ENCODE measurements at places on chromosomes 5 and 9.

- H3K4me1 ChIP-seq = peaks cover 46% of the 10 kb centered on the region
- DNase-seq = no peak
- H3K27ac ChIP-seq = no peak overlapping the region
Observed at GRCh38 chr9:128895556-128895955, 13.6 kb downstream of the LRRC8A start.

GRCh38 chr5:135376961-135377624 lies 21.9 kb downstream of the MACROH2A1 start:
- H3K27ac ChIP-seq = no peak overlapping the region
- H3K4me3 ChIP-seq = no peak overlapping the region
- peak; percentile 65 for DNase-seq
- no peaks in the 10 kb centered on the region for H3K27me3 ChIP-seq
- H3K4me1 ChIP-seq = peaks cover 7% of the 10 kb centered on the region

- H3K27me3 ChIP-seq = no peaks in the 10 kb centered on the region
- H3K36me3 ChIP-seq = no peaks in the 10 kb centered on the region
- no peak overlapping the region for H3K4me3 ChIP-seq
- no peaks in the 10 kb centered on the region for H3K4me1 ChIP-seq
- no peak overlapping the region for H3K27ac ChIP-seq
Observed at GRCh38 chr5:118506217-118506852, 482.0 kb downstream of the DTWD2 start.

- H3K4me1 ChIP-seq = no peaks in the 10 kb centered on the region
- H3K4me3 ChIP-seq = no peak overlapping the region
- H3K36me3 ChIP-seq = no peaks in the 10 kb centered on the region
- no peak overlapping the region for H3K27ac ChIP-seq
- H3K27me3 ChIP-seq = no peaks in the 10 kb centered on the region
Observed at GRCh38 chr5:71839096-71839884, 120.2 kb downstream of the CARTPT start.

DNA sequence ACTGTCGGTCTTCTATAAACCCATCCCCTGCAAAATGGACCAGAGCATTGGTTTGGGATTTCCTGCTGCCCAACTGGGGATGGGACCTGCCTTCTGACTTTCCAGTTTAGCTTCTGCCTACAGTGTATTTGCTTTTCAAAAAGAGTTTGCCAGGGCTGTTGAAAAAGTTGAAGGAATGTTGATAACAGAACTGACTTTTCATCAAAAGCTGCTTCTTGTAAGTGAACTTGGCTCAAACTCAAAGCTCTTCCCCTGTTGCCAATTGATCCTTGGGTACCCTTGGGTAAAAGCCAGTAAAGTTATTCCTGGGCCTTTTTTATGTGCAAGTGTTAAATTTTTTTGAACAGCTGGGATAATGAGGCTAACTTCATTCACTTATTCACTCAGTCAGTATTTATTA lies 142.9 kb upstream of the SLC30A5 start:
- H3K27me3 ChIP-seq = no peaks in the 10 kb centered on the region
- H3K4me1 ChIP-seq = no peaks in the 10 kb centered on the region
- H3K36me3 ChIP-seq = no peaks in the 10 kb centered on the region
- DNase-seq = no peak
- H3K27ac ChIP-seq = no peak overlapping the region

DNA sequence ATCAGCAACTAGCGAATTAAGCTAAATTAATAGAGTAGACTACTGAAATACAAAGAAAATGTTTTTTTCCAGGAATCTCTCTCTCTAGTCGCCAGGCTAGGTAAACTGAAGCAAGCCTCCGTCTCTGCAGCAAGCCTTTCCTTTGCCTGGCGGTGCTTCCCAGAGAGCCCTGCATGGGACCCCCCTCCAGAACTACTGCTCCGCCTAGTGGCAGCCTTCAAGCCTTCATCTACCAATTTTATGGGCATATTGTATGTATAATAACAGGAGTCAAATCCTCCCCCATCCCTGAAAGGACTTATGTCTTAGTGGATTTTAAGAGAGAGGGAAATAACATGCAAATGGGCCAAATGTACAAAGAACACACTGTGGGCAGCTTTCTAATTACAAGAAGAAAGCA lies 241.9 kb downstream of the SAXO1 start:
- H3K36me3 ChIP-seq = no peaks in the 10 kb centered on the region
- H3K27me3 ChIP-seq = no peaks in the 10 kb centered on the region
- no peak overlapping the region for H3K4me3 ChIP-seq
- no peak overlapping the region for H3K27ac ChIP-seq

DNA sequence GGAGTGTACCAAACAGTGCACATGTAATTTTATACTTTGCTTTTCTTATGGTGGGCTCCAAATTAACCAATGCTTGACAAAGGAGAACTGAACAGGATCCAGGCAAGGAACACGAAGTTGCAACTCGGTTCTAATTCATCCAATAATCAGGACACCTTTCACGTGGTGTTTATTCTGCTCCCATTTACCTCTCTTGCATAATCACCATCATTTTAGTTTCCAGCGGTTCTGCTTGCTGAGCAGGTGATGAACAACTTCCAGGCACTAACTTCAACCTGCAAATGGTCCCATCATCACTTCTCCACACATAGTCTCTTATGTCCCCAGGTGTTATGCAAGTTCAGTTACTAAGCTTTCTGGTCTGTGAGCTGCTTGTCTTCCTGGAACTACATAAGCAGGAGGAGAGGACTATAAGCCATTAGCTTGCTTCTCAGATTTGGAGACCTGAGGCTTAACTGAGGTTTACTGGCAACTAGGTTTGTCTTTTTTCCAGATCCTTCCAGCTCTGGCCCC lies 326.8 kb upstream of the SLC30A5 start:
- H3K36me3 ChIP-seq = no peaks in the 10 kb centered on the region
- no peak overlapping the region for H3K27ac ChIP-seq
- H3K27me3 ChIP-seq = no peaks in the 10 kb centered on the region
- no peaks in the 10 kb centered on the region for H3K4me1 ChIP-seq
- H3K4me3 ChIP-seq = no peak overlapping the region
- DNase-seq = no peak

DNA sequence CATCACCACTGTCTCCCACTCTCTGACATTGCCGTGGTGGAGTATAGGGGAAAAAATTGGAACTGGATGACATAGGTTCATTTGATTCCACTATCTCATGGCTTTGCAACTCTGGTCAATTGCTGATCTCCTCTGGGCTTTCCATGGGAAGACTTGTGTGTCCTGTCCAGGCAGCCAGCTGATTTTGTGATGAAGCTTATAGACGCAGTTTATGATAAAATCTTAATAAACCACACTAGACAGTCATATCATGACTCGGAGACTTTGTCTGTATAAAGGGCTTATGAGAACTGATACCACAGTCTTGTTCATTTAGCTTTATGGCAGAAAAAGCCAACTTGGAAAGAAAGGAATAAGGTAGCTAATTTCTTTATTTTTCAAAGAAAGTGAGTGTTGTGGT lies 296.5 kb downstream of the MAST4 start:
- DNase-seq = no peak
- no peak overlapping the region for H3K4me3 ChIP-seq
- no peaks in the 10 kb centered on the region for H3K27me3 ChIP-seq
- H3K36me3 ChIP-seq = no peaks in the 10 kb centered on the region
- H3K27ac ChIP-seq = no peak overlapping the region
- no peaks in the 10 kb centered on the region for H3K4me1 ChIP-seq

GRCh38 chr9:14783358-14783757 lies 60.8 kb upstream of the CER1 start:
- H3K27ac ChIP-seq = no peak overlapping the region
- no peaks in the 10 kb centered on the region for H3K36me3 ChIP-seq
- H3K27me3 ChIP-seq = no peaks in the 10 kb centered on the region
- no peak overlapping the region for H3K4me3 ChIP-seq

GRCh38 chr9:109996936-109997580 lies 210.9 kb downstream of the C9orf152 start:
- H3K27me3 ChIP-seq = no peaks in the 10 kb centered on the region
- H3K4me1 ChIP-seq = no peaks in the 10 kb centered on the region
- DNase-seq = no peak
- H3K36me3 ChIP-seq = no peaks in the 10 kb centered on the region

GRCh38 chr5:78829811-78830527 lies 155.1 kb downstream of the ARSB start:
- DNase-seq = no peak
- H3K4me1 ChIP-seq = peaks cover 28% of the 10 kb centered on the region
- no peak overlapping the region for H3K27ac ChIP-seq
- H3K36me3 ChIP-seq = peaks cover 10% of the 10 kb centered on the region

GRCh38 chr9:11933926-11934325 lies 759.3 kb upstream of the TYRP1 start:
- no peaks in the 10 kb centered on the region for H3K4me1 ChIP-seq
- H3K27ac ChIP-seq = no peak overlapping the region
- DNase-seq = no peak
- no peak overlapping the region for H3K4me3 ChIP-seq
- H3K36me3 ChIP-seq = no peaks in the 10 kb centered on the region

- no peak overlapping the region for H3K27ac ChIP-seq
- no peaks in the 10 kb centered on the region for H3K36me3 ChIP-seq
- no peaks in the 10 kb centered on the region for H3K27me3 ChIP-seq
- no peaks in the 10 kb centered on the region for H3K4me1 ChIP-seq
- no peak overlapping the region for H3K4me3 ChIP-seq
- DNase-seq = no peak
Observed at GRCh38 chr9:115517335-115518075, 399.5 kb upstream of the TNC start.

DNA sequence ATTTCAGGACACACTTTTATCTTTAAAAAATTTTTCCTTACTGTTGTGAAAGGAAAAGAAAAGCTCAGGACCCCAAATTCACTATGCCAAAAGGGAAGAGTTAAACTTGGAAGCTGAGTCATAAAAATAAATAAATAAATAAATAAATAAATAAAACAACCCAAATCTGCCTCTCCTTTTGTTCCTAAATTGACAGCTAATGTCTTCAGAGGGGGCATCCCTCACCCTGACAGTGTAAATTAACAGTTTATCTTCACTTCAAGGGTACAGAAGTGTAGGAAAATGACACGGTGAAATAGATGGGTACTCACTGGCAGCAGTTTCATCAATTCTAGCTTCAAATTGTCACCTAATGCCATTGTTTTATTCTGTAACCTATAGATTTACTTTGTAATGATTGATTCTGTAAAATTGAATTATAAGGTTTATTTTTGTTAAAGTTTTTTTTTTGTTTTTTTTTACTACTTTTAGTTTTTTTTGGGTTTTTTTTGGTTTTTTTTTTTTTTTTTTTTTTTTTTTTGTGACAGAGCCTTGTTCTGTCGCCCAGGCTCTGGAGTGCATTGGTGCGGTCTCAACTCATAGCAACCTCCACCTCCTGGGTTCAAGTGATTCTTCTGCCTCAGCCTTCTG lies 18.5 kb upstream of the ANXA1 start:
- H3K4me3 ChIP-seq = peak overlapping the region; percentile 48
- H3K27ac ChIP-seq = peak overlapping the region; percentile 90
- H3K36me3 ChIP-seq = no peaks in the 10 kb centered on the region
- peaks cover 21% of the 10 kb centered on the region for H3K4me1 ChIP-seq

DNA sequence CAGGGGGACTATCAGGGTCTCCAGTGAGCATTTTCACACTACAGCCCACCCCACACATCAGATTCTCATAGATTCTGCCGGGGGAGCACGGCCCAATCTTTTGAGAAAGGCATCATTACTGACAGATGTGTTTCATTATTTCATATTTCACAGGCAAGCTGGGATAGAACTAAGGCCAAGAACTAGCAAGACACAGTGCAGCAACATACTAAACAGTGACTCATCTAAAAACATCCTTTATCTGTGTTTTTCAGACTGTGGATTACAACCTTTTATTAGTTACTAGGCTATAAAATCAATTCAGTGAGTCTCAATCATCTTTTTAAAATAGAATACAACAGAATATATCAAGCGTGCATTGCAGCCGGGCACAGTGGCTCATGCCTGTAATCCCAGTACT lies 59.8 kb downstream of the CPLANE1 start:
- peaks cover 63% of the 10 kb centered on the region for H3K36me3 ChIP-seq
- H3K4me1 ChIP-seq = no peaks in the 10 kb centered on the region
- H3K27me3 ChIP-seq = no peaks in the 10 kb centered on the region
- DNase-seq = no peak
- no peak overlapping the region for H3K27ac ChIP-seq

- H3K4me3 ChIP-seq = no peak overlapping the region
- H3K36me3 ChIP-seq = peaks cover 100% of the 10 kb centered on the region
- no peaks in the 10 kb centered on the region for H3K4me1 ChIP-seq
- no peaks in the 10 kb centered on the region for H3K27me3 ChIP-seq
- no peak overlapping the region for H3K27ac ChIP-seq
- peak; percentile 64 for DNase-seq
Observed at GRCh38 chr9:438961-439768, 224.5 kb downstream of the DOCK8 start.

DNA sequence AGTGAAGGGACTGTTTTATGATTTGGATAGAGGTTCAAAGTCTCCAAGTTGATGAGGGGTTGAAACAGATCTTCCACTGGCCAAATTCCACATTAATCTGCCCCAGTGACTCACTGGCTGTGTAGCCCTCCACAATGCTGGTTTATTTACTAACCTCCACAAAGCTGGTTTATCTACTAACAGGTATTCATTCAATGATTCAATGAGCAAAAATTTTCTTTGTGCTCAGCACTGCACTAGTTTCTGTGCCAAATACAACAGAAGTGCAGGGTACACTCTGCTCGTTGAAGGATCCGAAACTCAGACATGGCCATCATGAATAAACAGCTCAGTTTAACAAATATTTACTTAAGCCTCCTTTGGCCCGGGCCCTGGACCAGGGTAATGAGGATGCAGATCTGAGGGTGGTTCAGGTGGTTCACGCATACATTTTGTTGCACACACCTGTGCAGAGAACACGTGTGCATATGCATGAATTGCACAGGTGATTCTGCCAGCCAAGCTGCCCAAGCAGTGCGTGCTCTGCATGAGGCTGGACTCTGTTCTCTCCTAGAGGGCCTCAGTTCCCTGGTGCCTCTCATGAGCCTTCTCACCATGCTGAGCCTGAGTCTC lies 71.0 kb downstream of the SH3PXD2B start:
- no peaks in the 10 kb centered on the region for H3K4me1 ChIP-seq
- H3K27me3 ChIP-seq = no peaks in the 10 kb centered on the region
- H3K36me3 ChIP-seq = no peaks in the 10 kb centered on the region
- no peak overlapping the region for H3K4me3 ChIP-seq

DNA sequence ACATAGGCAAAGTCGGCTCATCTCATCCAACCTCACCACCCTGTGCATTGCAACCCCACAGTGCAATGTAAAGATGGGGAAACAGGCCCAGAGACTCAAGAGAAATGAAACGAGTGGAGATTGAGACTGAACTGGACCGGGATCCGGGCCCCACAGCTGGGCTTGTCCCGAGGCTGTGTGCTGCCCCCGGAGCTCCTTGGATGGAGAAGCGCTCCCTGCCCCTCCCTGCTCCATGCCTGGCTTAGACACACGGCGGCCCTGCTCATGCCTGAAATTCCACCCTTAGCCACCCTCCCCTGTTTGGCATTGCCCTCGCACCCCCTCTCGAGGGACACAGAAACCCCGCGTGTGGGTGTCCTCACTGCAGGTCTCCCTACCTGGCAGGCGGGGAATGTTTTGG lies 27.2 kb upstream of the FCN1 start:
- peak; percentile 29 for DNase-seq
- peaks cover 67% of the 10 kb centered on the region for H3K27me3 ChIP-seq
- H3K27ac ChIP-seq = no peak overlapping the region

GRCh38 chr5:151469386-151469785 lies 22.0 kb downstream of the SLC36A1 start:
- H3K4me3 ChIP-seq = no peak overlapping the region
- DNase-seq = no peak
- no peaks in the 10 kb centered on the region for H3K27me3 ChIP-seq
- no peaks in the 10 kb centered on the region for H3K4me1 ChIP-seq
- H3K27ac ChIP-seq = no peak overlapping the region
- H3K36me3 ChIP-seq = peaks cover 100% of the 10 kb centered on the region

All from spleen (tissue), 13 donors.